ENCODE measurements at places on chromosomes 7 and 10.

DNA sequence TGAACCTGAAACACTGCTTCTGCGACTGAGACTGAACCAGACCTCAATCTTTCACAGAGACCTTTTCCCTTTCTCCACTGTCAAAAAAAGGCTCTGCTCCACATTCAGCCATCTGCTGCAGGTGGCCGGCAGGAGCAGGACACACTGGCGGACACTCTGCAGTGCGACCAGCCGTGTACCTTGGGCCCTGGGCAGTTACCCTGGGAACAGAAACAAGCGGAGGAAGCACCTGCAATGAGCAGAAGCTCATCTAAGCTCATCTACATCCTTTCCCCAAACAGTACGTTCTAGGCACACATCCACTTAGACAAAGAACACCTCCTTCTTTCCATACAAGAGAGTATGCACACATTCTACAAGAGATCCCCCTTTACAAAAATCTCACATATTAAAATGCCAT is 22.8 kb downstream of the VOPP1 start:
- peak overlapping the region; percentile 74 for H3K27ac ChIP-seq
- no peaks in the 10 kb centered on the region for H3K27me3 ChIP-seq
- DNase-seq = peak; percentile 40
- peak overlapping the region; percentile 22 for H3K4me3 ChIP-seq
- no peaks in the 10 kb centered on the region for H3K36me3 ChIP-seq

DNA sequence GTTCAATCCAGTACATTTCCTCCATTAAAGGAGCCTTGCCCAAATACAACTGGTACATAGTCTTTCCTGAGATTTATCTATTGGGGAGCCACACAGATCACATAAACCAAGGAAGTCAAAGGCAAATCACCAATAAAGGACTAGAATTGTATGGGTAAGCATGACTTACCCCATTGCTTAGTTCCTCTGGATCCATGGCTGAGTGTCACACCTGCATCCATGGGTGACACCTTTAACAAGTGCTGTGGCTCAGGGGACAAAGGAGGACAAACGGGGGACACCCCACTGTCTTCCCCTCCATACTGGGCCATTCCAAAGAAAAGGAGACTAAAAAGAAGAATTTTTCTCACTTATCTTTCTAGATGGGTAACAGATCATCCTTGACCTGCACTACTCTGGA is 30.4 kb downstream of the ZNF92 start:
- DNase-seq = no peak
- peaks cover 14% of the 10 kb centered on the region for H3K36me3 ChIP-seq
- no peak overlapping the region for H3K27ac ChIP-seq
- H3K4me1 ChIP-seq = no peaks in the 10 kb centered on the region
- no peaks in the 10 kb centered on the region for H3K27me3 ChIP-seq

- H3K4me3 ChIP-seq = no peak overlapping the region
- no peak for DNase-seq
- no peak overlapping the region for H3K27ac ChIP-seq
- no peaks in the 10 kb centered on the region for H3K4me1 ChIP-seq
- no peaks in the 10 kb centered on the region for H3K36me3 ChIP-seq
These were observed 299.6 kb upstream of the SP4 start for GRCh38 chr7:21128062-21128817.

DNA sequence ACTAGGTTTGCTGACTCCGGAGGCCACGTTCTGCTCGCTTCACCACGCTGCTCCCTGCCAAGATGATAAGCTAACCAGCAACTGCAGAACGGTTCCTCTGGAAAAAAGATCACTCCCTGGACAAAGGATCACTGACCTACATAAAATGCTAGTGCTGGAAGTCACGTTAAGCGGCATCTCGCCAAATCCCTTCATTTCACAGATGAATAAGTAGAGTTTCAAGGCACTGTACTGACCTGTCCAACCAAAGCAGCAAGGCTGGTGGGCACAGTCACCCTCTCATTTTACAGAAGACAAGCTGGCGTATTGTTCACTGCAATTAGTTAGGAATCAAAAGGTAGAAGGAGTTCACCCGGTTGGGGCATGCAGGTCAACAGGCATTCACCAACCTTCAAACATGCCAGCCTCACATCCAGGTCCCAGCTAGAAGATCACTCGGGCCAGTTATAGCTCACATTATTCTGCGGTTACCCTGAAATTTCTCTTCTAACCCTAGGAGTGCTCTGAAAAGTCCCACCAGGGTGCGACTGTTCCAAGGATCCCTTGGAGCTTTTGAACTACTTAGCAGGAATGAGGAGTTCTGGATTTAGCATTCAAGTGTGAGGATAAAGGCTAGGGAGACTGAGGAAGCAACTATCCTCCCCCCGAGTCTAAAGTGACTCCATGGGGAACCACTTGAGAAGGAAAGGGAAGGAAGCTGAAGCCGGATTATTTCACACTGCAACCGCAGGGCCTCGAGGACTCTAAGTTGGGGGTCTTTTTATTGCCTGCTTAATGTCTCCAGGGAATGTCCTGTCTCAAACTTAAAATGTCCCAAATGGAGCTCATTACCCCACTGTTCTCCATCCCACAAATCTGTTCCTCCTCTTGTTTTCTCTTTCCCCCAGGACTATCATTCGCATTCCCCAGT is 32.8 kb downstream of the HIPK2 start:
- DNase-seq = no peak
- H3K36me3 ChIP-seq = no peaks in the 10 kb centered on the region
- no peaks in the 10 kb centered on the region for H3K4me1 ChIP-seq

GRCh38 chr10:22340329-22341189 is 4.7 kb upstream of the SPAG6 start:
- peak overlapping the region; percentile 79 for H3K4me3 ChIP-seq
- H3K27me3 ChIP-seq = peaks cover 11% of the 10 kb centered on the region
- peaks cover 72% of the 10 kb centered on the region for H3K4me1 ChIP-seq
- peak; percentile 92 for DNase-seq

- H3K27ac ChIP-seq = no peak overlapping the region
- no peaks in the 10 kb centered on the region for H3K4me1 ChIP-seq
- H3K36me3 ChIP-seq = no peaks in the 10 kb centered on the region
- no peak for DNase-seq
These were observed 45.1 kb downstream of the DPY19L1 start for GRCh38 chr7:34991938-34992840.

DNA sequence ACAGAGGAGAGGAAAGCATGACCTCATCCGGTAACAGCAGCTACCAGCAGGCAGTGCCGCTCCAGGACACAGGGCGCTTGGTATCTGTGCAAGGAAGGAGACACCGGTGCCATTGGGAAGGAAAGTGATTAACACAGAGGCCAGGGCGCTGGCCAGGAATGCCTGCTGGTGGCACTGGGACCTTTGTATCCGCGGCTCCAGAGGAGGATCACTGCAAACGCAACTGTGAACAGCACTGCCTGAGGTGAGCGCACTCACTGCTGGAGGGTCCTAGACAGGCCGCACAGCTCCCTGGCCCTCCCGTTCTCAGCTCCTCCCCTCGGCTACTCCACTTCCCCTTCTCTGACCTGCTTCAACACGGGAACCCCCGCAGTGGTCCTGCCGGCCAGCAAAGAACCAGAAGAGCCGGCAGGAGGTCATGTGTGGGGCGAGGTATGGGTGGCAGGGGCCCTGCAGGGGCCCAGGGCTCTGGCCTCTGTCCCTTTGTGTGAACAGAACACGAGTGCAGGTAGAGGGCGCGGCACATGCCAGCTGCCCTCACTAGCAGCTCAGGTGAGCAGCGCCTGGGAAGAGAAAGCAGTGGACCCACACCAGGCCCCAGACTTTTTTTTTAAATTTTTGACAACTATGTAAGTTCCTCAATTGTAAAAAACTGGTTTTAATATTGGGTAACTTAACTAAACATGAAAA is 107.6 kb downstream of the VIPR2 start:
- no peaks in the 10 kb centered on the region for H3K36me3 ChIP-seq
- no peaks in the 10 kb centered on the region for H3K4me1 ChIP-seq
- no peaks in the 10 kb centered on the region for H3K27me3 ChIP-seq
- no peak overlapping the region for H3K4me3 ChIP-seq
- DNase-seq = no peak
- H3K27ac ChIP-seq = no peak overlapping the region

DNA sequence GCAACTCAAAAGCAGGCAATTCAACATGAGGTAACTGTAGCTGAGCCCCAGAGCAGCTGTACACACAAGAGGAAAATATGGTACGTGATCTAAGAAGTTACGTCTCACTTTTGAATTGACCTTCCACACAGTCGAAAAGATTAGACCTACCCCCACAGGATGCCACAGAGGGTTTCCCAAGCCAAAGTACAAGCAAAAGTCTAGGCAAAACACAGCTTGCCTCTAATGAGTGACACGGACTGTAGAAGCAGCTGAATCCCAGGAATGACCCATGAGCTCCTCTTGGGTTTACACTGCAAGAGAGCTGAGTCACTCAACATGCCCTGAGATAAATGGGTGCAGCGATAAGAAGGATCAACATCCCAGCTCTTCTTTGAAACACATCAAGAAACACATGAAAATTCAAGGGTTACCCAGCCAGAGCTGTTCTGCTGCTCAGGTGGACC is 9.8 kb downstream of the CREB3L2 start:
- no peaks in the 10 kb centered on the region for H3K27me3 ChIP-seq
- peaks cover 37% of the 10 kb centered on the region for H3K4me1 ChIP-seq
- no peak for DNase-seq
- H3K27ac ChIP-seq = no peak overlapping the region
- no peak overlapping the region for H3K4me3 ChIP-seq

- no peaks in the 10 kb centered on the region for H3K36me3 ChIP-seq
- DNase-seq = no peak
- H3K4me3 ChIP-seq = no peak overlapping the region
- H3K4me1 ChIP-seq = no peaks in the 10 kb centered on the region
- H3K27ac ChIP-seq = no peak overlapping the region
These were observed 62.3 kb downstream of the C10orf120 start for GRCh38 chr10:122637376-122637775.

GRCh38 chr7:155354371-155355048 is 56.8 kb downstream of the INSIG1 start:
- DNase-seq = no peak
- H3K4me1 ChIP-seq = peaks cover 2% of the 10 kb centered on the region
- no peak overlapping the region for H3K4me3 ChIP-seq

DNA sequence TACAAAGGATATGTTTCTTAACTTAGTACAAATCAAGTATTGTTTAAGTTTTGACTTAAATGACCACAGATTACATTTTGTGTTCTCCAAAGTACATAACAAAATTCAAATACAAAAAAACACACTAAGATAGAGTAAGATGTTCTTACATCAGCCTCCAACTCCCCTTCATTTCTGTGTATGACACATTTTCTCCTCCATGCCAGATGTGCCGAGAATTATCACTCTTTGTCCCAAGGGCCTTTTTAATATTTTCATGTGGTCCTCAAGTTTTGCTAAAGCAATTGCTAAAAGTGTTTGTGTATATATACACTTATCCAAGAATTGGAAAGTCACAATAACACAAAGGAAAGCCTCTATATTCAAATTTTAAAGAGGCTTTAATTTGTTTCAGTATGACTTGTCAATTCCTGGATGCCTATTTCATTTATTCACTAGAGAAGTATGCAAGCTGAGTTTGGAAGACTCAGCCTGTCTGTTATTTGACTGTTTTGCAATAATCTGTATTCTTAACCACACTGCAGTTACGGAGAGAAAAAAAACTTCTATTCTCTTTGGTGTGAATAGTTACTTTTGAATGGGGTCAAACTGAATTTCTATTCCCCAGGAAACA is 586.4 kb upstream of the SEMA3D start:
- no peaks in the 10 kb centered on the region for H3K4me1 ChIP-seq
- H3K4me3 ChIP-seq = no peak overlapping the region
- H3K36me3 ChIP-seq = no peaks in the 10 kb centered on the region
- DNase-seq = no peak

GRCh38 chr10:129410688-129411392 is 56.2 kb upstream of the MGMT start:
- H3K27me3 ChIP-seq = no peaks in the 10 kb centered on the region
- no peak overlapping the region for H3K4me3 ChIP-seq
- no peaks in the 10 kb centered on the region for H3K36me3 ChIP-seq
- H3K27ac ChIP-seq = no peak overlapping the region

GRCh38 chr10:34520084-34520483 is 295.0 kb downstream of the PARD3 start:
- H3K36me3 ChIP-seq = no peaks in the 10 kb centered on the region
- no peak overlapping the region for H3K27ac ChIP-seq
- no peaks in the 10 kb centered on the region for H3K27me3 ChIP-seq
- DNase-seq = no peak
- no peaks in the 10 kb centered on the region for H3K4me1 ChIP-seq

DNA sequence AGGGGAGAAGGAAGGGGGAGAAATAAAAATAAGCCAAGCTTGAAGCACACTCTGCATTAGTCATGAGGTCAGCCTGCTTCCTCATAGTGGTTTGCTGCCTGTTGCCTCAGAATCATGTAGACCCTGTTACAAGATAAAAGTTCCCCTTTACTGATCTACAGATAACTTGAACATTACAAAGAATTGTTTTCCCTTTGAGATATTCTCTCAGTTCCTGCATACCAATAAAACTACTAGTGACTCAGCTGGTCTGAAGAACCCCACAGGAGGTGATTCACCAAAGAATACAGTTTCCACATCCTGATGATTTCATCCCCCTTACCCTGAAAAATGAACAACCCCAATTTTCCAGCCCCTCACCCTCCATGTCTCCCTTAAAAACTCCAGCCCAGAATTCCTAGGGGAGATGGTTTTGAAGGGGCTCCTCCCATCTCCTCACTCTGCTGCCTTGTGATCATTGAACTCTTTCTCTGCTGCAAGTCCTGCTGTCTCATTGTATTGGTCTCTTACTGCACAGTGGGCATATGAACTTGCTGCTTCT is 31.5 kb upstream of the NRP1 start:
- no peak overlapping the region for H3K27ac ChIP-seq
- no peak overlapping the region for H3K4me3 ChIP-seq
- no peaks in the 10 kb centered on the region for H3K4me1 ChIP-seq
- DNase-seq = no peak
- H3K27me3 ChIP-seq = no peaks in the 10 kb centered on the region

GRCh38 chr7:33979300-33979806 is 74.0 kb downstream of the BMPER start:
- H3K27ac ChIP-seq = no peak overlapping the region
- no peaks in the 10 kb centered on the region for H3K27me3 ChIP-seq
- no peak for DNase-seq
- H3K4me1 ChIP-seq = no peaks in the 10 kb centered on the region
- no peaks in the 10 kb centered on the region for H3K36me3 ChIP-seq

DNA sequence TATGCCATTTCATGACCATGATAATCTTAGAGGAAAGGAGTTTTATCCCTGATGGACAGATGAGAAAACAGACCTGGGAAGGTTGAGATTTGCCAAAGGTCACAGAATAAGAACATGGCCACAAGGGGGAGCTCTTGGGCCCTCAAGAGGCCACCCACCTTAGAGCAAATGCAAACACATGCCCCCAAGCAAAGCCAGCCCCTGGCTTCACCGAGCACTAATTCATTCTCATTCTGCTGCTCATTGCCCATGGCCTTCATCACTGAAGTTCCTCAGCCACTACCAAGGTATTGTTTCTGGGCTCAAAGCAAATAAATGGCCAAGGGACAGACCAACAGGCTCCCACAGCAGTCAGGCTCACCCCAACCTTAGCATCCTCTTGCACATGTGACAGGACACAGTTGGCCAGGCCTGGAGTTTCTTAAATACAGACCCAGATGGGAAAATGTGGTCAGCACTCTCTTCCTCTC is 44.2 kb downstream of the PDLIM1 start:
- no peak overlapping the region for H3K27ac ChIP-seq
- no peaks in the 10 kb centered on the region for H3K27me3 ChIP-seq
- peaks cover 6% of the 10 kb centered on the region for H3K36me3 ChIP-seq

Measured in B cell (primary cell).